ENCODE measurements at places on chromosomes 16 and 17.

GRCh38 chr17:33766721-33767120, 473.6 kb upstream of the ASIC2 start:
- no peak for DNase-seq

GRCh38 chr17:15119968-15120367, 145.2 kb downstream of the PMP22 start:
- DNase-seq: no peak

DNA sequence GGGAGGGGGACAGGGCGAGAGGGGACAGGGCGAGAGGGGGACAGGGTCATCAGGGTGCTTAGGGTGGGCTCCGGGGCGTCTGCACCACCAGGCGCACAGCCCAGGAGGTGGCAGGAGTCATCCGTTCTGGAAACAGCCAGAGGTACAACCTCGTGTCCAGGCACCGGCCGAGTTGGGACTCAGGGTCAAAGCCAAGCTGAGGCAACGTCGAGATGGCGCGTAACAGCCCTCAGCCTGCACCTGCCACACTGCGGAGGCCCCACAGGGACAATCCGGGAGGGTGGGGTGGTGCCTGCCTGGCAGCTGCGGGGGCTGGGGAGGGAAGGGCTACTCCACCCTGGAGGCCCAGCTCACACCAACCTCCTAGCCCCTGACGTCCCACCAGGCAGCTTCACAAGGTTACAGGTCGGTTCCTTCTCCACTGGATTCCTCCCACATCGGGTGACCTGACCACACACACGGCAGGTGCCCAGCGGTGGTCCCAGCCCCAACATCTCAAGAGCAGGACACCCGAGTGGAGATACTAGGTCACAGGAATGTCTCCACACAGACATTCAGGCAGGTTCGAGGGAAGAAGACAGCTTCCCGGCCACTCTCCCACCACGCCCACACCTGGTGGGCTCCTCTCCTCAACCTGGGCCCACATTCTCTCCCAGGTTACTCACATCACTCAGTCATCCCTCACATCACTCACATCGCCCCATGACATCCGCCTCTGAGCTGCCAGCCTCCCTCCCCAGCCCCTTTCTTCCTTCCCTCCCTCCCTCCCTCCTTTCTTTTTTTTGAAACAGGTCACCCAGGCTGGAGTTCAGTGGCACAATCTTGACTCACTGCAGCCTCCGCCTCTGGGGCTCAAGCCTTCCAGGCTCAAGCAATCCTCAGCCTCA, 47.3 kb downstream of the RPH3AL start:
- no peak for DNase-seq

DNA sequence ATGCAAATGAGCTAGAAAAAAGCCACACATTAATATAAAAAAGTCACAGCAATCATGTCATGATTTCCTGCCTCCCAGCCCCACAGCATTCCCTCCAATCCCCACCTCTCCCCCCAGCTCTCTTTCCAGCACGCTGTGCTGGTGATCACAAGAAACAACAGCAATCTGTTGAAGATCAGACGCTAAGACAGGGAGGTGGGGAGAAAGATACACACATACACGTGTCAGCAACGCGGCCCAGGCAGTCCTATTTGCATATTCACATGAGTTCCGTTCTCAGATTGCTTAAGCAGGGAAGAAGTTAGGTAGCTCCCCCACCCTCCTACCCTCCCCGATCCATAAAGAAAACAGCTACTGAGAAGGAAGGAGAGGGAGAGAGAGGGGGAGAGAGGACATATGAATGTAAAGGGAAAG, 405.5 kb upstream of the PSMD7 start:
- no peak for DNase-seq

GRCh38 chr17:14471052-14471451, 170.2 kb downstream of the HS3ST3B1 start:
- no peak for DNase-seq
